Psoas muscle (tissue), 8 donors: ENCODE measurements at places on chromosomes 16 and 17.

DNA sequence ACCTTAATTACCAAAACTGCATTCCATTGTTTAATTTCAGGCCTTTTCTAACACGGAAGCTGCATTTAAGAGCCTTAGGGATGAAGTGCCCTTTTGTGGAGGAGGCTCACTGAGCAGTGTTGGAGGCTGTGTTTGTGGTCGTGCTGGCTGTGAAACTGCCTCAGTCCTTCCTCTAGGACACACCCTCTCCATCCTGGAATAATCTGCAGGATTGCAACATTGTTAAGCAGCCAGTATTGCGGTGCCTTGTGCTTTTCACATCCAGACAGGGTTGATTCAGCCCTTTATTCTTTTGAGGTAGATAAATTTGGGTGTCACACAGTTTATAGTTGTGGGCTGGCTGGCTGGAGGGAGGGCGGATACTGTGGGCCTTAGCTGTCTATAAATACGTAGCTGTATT lies 141.6 kb downstream of the CDRT15L2 start:
- no peak for DNase-seq

DNA sequence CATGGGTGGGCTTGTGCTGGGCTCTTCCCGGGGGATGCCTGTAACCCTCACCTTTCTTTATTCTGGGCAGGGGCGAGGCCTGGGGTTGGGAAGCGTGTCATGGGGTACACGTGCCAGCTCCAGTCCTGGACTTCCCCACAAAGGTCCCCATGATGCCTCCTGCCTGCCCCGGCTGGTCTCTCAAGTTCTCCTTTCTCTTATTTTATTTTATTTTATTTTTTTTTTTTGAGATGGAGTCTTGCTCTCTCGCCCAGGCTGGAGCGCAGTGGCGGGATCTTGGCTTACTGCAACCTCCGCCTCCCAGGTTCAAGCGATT lies 8.6 kb downstream of the ATP2A3 start:
- DNase-seq = no peak

DNA sequence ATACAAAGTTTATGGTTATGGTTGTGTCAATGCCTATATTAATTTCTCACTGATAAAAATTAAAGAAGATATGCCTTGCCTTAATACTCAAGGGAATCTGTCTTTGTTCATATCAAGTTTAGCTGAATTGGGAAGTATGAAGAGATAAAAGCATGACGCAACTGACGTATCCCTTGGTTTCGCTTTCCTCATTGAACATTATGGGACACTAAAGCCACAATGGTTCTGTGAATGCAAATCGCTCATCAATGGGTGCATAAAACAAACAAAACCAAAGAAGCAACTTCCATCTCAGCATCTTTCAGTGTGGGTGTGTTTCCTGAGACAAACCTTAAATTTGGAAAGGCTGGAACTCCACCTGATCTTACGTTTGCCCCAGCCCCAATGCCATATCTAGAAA lies 108.2 kb downstream of the NPIPB5 start:
- DNase-seq = no peak

DNA sequence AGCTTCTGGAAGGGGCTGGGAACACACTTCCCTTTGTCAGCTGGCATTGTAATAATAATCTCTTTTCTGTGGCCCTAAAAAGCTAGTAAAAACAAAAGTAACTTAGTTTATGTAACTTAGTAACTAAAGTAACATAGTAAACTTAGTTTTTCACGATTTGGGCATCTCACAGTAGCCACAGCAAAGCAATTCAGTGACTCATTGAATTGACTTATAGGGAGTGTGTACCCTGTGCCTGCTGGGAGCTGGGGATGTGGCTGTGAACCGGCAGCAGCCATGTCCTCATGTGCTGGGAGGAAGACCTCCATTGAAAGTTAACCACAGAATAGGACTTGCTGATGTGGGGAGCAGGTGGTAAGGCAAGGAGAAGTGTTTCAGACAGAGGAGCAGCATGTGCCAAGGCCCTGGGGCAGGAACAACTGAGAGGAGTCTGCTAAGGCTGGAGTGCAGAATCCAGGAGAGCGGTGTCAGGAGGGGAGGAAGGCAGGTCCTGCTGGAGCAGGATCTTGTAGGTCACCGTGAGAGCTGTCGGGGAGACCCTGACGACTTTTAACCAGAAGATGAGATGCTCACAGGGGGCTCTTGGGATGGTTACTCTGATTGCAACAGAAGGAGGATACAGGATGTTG lies 112.8 kb downstream of the PLCG2 start:
- DNase-seq = no peak

DNA sequence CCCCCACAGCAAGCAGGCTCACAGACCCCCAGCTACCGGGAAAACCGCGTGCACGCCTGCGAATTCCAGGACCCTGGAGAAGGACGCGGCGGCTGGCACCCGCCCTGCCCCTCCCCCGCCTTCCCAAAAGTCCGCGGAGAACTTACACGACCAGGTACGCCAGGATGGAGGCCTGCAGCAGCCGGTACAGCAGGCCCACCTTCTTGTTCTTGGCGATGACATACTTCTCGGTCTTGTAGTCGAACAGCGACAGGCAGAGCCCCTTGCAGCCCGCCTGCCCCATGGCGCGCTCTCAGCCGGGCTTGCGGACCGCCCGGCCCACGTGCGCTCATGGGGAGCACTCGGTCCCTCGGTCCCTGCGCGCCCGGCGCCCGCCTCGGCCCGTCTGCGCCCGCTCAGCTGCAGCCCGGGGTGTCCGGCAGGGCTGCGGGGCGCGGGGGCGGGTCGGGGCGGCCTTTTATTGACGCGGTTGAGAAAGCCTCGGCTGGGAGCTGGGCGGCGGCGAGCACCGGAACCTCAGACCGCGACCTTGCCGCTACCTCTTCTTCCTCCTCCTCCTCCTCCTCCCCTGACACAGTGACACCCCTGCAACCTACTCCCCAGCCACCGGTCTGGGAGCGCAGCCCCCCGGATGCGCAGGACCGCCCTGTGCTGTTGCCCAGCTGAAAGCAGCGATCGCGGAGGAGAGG lies at the start of gene P2RX5:
Gene P2RX5 (minus strand): TSS at position 433 of the 689 bp plus-strand sequence. CDS start 150 bp downstream, at position 283.
- DNase-seq = peak; percentile 74

GRCh38 chr17:78330570-78331224 lies 29.2 kb downstream of the SOCS3 start:
- peak; percentile 87 for DNase-seq

- DNase-seq = no peak
Observed at GRCh38 chr17:1168533-1169220, 11.1 kb downstream of the ABR start.

GRCh38 chr16:66188917-66189725 lies 177.4 kb upstream of the CDH5 start:
- DNase-seq = no peak

GRCh38 chr16:30186782-30187555 lies 3.6 kb downstream of the CORO1A start:
- peak; percentile 89 for DNase-seq

DNA sequence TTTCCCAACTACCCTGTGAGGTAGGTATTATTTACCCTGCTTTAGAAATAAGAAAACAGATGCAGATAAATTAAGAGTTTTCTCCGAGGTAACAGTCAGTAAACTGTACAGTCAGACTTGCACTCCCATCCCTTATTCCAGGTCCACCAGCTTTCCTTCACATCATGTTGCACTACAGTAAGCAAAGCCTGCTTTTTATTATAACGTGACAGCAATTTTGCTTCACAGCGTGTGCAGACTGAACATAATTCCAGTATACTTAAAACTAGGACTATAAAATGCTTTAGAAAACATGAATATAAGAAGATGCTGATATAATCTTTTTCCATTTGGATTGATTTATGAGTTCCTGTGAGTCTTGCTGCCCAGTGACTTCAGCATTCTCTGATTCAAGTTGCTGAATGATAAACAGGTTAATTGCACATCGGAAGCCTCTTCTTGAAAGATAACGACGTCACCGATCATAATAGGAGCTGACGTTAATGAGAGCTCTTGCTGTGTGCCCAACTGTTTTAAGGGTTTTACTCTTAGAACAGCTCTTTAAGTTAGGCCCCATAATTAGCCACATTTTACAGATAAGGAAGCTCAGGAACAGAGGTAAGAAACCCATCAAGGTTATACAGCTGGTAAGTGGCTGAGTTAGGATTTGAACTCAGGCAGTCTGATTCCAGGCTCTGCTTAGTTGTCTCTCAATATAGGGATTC lies 1.4 kb downstream of the LIG3 start:
- no peak for DNase-seq

GRCh38 chr17:79520167-79521165 lies 90.4 kb downstream of the RBFOX3 start:
- DNase-seq = no peak

- DNase-seq = no peak
Observed at GRCh38 chr17:79506150-79506870, 104.5 kb downstream of the RBFOX3 start.

GRCh38 chr17:40191237-40192208 lies 14.3 kb downstream of the RAPGEFL1 start:
- peak; percentile 83 for DNase-seq
